ENCODE measurements at places on chromosomes 6 and 20. TPM values are rescaled to one million over a fixed set of nuclear protein-coding genes. Genes with fewer than 3 reads are reported as not detected.

DNA sequence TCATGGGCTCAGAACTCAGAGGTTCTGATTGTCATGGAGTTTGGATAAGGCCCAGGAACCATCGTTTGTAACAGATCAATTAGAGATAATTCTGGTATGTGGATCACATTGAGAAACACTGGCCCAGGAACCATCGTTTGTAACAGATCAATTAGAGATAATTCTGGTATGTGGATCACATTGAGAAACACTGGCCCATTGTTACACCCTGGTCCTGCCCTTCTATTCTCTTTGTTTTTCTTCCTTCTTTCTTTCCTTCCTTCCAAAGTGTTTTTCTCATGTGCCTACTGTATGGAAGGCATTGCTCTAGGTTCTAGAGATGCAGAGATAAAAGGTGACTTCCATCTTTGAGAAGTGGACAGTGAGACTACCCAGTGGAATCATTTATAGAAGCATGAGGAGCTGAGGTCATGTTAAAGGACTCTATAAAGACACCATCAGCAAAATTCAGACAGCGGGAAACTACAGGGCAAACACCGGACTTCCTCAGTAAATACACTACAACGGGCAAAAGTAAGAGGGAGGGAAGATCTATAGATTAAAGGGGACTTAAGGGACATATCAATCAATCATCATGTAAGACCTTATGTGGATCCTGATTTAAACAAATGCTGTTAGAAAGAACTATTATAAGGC is 153.8 kb downstream of the UNC5CL start:
- no peak for DNase-seq

- no peak for DNase-seq
Observed at GRCh38 chr20:2305946-2306345, 10.1 kb downstream of the TGM3 start.

DNA sequence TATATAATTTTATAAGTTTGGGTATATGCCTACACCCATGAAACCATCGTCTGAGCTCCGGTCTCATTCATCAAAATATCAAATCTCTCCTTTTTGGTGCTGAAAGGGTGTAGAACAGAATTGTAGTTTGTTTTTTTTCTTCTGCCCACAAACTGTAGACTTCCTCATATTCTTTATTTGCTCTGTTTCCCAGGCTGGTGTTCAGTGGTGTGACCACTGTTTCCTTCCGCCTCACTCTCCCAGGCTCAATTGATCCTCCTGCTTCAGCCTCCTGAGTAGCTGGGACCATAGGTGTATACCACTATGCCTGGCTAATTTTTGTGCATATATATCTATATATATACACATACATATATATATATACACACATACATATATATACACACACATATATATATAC is 139.6 kb upstream of the HCRTR2 start:
- no peak for DNase-seq

- no peak for DNase-seq
Observed at GRCh38 chr20:20017844-20018185, 653 bp downstream of the NAA20 start.

DNA sequence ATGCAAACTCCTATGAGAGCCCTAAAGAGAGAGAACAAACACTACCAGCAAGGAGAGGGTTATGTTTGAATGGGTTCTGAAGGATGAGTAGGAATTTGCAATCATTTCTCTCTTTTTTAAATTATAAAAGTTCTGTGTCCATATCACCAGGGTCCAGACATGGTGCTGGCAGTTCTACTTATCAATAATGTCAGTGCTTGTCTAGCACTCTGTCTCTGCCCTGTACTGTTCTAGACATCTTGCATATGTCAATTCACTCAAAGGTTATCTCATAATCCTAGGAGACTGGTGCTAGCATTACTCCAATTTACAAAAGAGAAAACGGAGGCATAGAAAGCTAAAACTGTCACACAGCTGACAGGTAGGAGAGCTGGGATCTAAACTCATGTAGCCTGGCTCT is 101.3 kb downstream of the VEGFA start:
- no peak for DNase-seq

GRCh38 chr6:163661272-163661671 is 246.8 kb downstream of the QKI start:
- DNase-seq, result peak; percentile 66

DNA sequence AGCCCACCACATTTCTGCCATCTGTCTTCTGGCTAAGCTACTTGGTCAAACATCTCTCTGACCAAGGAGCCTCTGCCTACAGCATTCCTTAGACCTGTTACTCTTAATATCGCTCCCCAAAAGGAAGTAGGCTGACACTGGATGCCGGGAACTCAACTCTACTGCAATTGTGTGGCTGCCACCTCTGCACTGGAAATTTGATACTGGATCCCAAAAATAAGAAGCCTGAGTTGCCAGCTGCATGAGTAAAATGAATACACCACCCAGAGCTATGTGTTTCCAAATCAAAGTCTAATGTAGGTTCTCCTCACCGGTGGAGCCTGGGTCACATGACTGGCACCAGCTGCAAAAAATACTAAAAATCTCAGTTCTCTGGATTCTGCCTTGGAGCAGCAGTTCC is 36.9 kb downstream of the UNC5CL start:
- DNase-seq, result peak; percentile 38

GRCh38 chr6:153162646-153163045 is 31.6 kb upstream of the RGS17 start:
- DNase-seq, result no peak

GRCh38 chr20:41650231-41650948 is 32.2 kb upstream of the CHD6 start:
- no peak for DNase-seq

DNA sequence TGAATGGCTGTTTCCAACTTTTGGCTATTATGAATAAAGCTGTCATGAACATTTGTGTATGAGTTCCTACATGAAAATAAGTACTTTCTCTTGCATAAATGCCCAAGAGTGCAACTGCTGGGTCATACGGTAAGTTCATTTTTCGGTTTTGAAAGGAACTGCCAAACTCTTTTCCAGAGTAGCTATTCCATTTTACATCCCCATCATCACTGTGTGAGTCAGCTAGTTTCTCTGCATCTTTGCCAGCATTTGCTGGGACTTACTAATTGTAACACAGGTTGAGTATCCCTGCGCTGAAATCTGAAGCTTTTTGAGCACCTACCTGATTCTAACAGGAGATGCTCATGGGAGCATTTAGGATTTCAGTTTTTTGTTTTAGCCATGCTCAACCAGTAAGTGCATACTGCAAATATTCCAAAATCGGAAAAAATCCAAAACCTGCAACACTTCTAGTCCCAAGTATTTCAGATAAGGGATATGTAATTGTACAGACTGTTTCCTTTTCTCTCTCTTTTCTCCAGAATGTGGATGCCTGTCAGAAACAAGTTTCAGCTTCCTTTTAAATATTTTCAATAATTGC is 118.4 kb downstream of the DTNBP1 start:
- DNase-seq, result peak; percentile 11

- no peak for DNase-seq
Observed at GRCh38 chr6:161181121-161181520, 92.7 kb downstream of the AGPAT4 start.

GRCh38 chr20:49400904-49401303 is 81.6 kb downstream of the KCNB1 start:
- no peak for DNase-seq

DNA sequence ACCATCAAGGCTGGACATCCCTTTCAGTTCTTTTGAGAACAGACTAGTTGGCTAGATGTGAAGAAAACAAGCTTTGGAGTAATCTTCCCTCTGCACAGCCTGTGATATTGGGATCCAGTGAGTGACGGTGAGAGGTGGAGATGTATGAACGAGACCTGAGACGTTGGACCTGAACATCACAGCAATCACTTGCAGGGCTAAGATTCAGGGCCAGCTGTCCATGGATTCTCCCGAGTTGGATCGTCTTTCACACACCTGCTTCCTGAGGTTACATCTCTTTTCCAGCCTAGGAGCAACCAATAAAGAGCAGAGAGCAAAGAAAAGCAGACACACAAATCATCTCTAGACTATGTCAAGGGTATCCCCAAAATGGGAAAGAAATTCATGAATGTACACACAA is 30.0 kb upstream of the TMEM14A start:
- no peak for DNase-seq

GRCh38 chr20:24949756-24950127 is 673 bp downstream of the CST7 start:
- DNase-seq, result peak; percentile 84

DNA sequence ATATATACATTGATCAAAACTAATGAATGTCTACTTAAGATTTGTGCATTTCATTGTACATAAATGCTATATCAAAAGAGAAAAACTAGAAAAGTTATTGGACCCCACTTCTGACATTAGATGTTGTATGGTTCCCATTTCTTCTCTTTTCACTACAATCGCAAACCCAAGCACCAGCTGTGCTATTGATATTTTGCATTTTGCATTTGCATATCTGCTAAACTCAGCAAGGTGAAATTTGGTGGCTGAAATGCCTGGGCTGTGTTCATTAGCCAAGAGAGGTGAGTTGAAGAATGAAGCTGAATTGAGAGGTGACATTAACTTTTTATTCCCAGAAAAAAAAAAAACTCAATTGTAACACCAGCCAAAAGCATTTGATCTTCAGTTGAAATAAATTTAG is 232.1 kb upstream of the TENT5A start:
- no peak for DNase-seq

Gene COL21A1
- total RNA-seq, result 60.0 TPM

Gene HLA-DQB1
- total RNA-seq, result not detected

Gene FAM50B
- 0.37 TPM for total RNA-seq

Gene TRIM31
- not detected for total RNA-seq

Gene HLA-DQB2
- total RNA-seq, result not detected

Gene SCUBE3
- total RNA-seq, result 14.8 TPM

Gene TBX18
- 5.4 TPM for total RNA-seq

Gene CALHM4
- not detected for total RNA-seq

Gene MEI4
- not detected for total RNA-seq

Gene SIRPB1
- total RNA-seq, result 1.1 TPM

Data from osteocyte (in vitro differentiated cells).